ENCODE measurements at places on chromosomes 12 and 14.

- no peaks in the 10 kb centered on the region for H3K36me3 ChIP-seq
- no peaks in the 10 kb centered on the region for H3K4me1 ChIP-seq
- no peaks in the 10 kb centered on the region for H3K27me3 ChIP-seq
- DNase-seq, result no peak
- no peak overlapping the region for H3K27ac ChIP-seq
Measured at GRCh38 chr14:48398675-48399282, 723.4 kb upstream of the MDGA2 start.

GRCh38 chr12:78290606-78291345 lies 460.1 kb downstream of the NAV3 start:
- no peaks in the 10 kb centered on the region for H3K27me3 ChIP-seq
- H3K4me1 ChIP-seq, result no peaks in the 10 kb centered on the region
- no peak for DNase-seq
- H3K4me3 ChIP-seq, result no peak overlapping the region

- H3K4me1 ChIP-seq, result peaks cover 30% of the 10 kb centered on the region
- H3K27me3 ChIP-seq, result peaks cover 6% of the 10 kb centered on the region
- no peak overlapping the region for H3K4me3 ChIP-seq
- no peak overlapping the region for H3K27ac ChIP-seq
- H3K36me3 ChIP-seq, result no peaks in the 10 kb centered on the region
Measured at GRCh38 chr12:88303335-88303734, 161.2 kb downstream of the TMTC3 start.

GRCh38 chr12:19482036-19482435 lies 42.7 kb downstream of the AEBP2 start:
- H3K4me1 ChIP-seq, result peaks cover 75% of the 10 kb centered on the region
- H3K36me3 ChIP-seq, result peaks cover 77% of the 10 kb centered on the region
- H3K4me3 ChIP-seq, result no peak overlapping the region
- H3K27ac ChIP-seq, result peak overlapping the region; percentile 84
- DNase-seq, result no peak
- no peaks in the 10 kb centered on the region for H3K27me3 ChIP-seq

DNA sequence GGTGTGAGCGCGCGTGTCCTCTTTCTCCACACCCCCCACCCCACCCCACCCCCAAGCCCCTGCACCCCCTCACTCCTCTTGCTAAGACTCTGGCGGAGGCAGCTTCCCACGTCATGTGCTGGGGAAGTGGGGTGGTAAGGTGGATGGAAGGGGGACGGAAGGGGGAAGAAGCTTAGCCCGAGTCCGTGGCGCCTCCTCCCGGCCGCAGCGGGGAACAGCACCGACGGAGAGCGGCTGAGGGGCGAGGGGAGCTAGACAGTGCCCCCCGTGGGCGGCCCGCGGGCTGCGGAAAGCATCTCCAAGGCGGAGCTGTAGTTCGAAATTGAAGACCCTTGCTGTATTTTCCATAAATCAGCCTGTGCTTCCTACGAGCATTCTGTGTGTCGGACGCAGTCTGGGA lies 588 bp upstream of the GRIN2B start:
- H3K4me3 ChIP-seq, result no peak overlapping the region
- H3K36me3 ChIP-seq, result no peaks in the 10 kb centered on the region

DNA sequence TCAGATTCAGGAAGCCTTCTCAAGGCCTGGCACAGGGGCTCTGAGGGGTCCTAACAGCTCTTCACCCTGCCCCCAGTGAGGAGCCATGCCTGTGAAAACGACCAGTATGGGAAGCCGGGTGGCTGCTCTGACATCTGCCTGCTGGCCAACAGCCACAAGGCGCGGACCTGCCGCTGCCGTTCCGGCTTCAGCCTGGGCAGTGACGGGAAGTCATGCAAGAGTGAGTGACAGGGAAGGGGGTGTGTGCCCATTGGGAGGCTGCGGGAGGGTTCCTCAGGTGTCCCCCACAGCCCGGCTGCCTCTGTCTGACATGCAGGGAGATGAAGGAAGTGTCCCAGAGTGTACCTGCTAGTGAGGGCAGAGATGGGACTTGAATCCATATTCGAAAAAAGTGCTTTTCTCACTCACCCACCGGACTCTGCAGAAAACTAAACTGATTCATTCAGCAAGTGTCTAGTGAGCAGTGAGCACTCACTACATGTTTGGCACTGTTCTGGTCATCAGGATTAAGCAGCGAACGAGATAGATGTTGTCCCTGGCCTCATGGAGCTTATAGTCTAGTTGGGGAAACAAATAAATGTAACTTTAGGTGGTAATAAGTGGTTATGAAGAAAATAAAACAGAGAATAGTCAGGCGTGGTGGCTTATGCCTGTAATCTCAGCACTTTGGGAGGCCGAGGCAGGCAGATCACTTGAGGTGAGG lies 9.4 kb upstream of the LRP1-AS start:
- H3K27me3 ChIP-seq, result peaks cover 3% of the 10 kb centered on the region
- no peaks in the 10 kb centered on the region for H3K36me3 ChIP-seq
- no peak for DNase-seq
- no peak overlapping the region for H3K27ac ChIP-seq
- H3K4me3 ChIP-seq, result no peak overlapping the region
- peaks cover 6% of the 10 kb centered on the region for H3K4me1 ChIP-seq

DNA sequence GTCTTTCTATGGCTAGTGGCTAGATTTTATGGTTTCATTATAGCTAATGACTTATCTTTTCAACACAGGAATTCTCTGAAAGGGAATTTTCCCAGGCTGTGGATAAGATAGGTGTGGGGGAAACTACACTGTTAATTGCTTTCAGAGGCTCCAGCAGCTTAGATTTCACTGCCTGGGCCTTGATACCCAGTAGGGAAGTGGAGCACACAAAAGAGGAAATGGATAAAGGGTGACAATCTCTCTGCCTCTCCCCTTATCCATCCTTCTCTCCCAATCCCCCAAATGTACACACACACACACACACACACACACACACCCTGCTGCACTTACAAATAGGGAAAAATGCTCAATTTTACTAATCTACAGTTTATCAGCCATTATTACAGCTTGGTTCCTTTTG lies 19.1 kb downstream of the SIX4 start:
- no peaks in the 10 kb centered on the region for H3K4me1 ChIP-seq
- DNase-seq, result no peak
- H3K27me3 ChIP-seq, result peaks cover 26% of the 10 kb centered on the region
- no peaks in the 10 kb centered on the region for H3K36me3 ChIP-seq
- no peak overlapping the region for H3K27ac ChIP-seq
- no peak overlapping the region for H3K4me3 ChIP-seq

- no peak overlapping the region for H3K4me3 ChIP-seq
- peaks cover 45% of the 10 kb centered on the region for H3K27me3 ChIP-seq
- DNase-seq, result no peak
- peaks cover 10% of the 10 kb centered on the region for H3K4me1 ChIP-seq
Measured at GRCh38 chr12:32398181-32398580, 1.2 kb upstream of the FGD4 start.

DNA sequence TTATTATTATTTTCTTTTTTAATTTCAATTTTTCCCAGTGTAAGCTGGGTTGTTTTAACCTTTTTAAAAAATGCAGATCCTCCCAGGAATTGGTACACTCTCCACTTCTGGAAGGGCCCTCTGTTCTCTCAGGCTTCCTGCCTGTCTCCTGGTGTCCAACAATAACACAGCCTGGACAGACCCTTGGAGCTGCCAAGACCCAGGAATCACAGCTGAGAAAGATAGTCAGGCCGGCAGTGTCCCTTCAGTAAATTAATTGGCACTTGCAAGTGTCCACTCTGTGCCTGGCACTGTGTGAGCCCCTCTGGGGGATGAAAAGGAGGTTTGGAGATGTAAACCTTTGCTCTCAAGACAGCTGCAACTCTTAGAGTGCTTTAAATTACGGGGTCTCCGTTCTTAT lies 113.3 kb downstream of the SMOC1 start:
- H3K4me3 ChIP-seq, result no peak overlapping the region

- H3K4me3 ChIP-seq, result peak overlapping the region; percentile 84
- H3K27me3 ChIP-seq, result peaks cover 2% of the 10 kb centered on the region
- peaks cover 29% of the 10 kb centered on the region for H3K4me1 ChIP-seq
- peaks cover 12% of the 10 kb centered on the region for H3K36me3 ChIP-seq
- peak; percentile 30 for DNase-seq
Measured at GRCh38 chr12:132143336-132144071, 615 bp downstream of the DDX51 start.

GRCh38 chr12:132422381-132423043 lies 67.4 kb upstream of the FBRSL1 start:
- no peak for DNase-seq
- H3K36me3 ChIP-seq, result no peaks in the 10 kb centered on the region
- no peak overlapping the region for H3K27ac ChIP-seq
- H3K4me1 ChIP-seq, result no peaks in the 10 kb centered on the region
- H3K4me3 ChIP-seq, result no peak overlapping the region

GRCh38 chr12:102474438-102475064 lies 5.8 kb downstream of the IGF1 start:
- no peaks in the 10 kb centered on the region for H3K36me3 ChIP-seq
- no peak overlapping the region for H3K4me3 ChIP-seq
- peak overlapping the region; percentile 80 for H3K27ac ChIP-seq
- peaks cover 49% of the 10 kb centered on the region for H3K4me1 ChIP-seq

GRCh38 chr12:1821805-1822204 lies 1.4 kb downstream of the LRTM2 start:
- H3K4me3 ChIP-seq, result no peak overlapping the region
- H3K36me3 ChIP-seq, result no peaks in the 10 kb centered on the region
- peaks cover 6% of the 10 kb centered on the region for H3K4me1 ChIP-seq
- no peak overlapping the region for H3K27ac ChIP-seq

- no peaks in the 10 kb centered on the region for H3K27me3 ChIP-seq
- H3K4me3 ChIP-seq, result peak overlapping the region; percentile 86
- H3K36me3 ChIP-seq, result peaks cover 3% of the 10 kb centered on the region
Measured at GRCh38 chr14:105299654-105300541, 903 bp downstream of the BRF1 start.

- no peak overlapping the region for H3K27ac ChIP-seq
- peaks cover 12% of the 10 kb centered on the region for H3K27me3 ChIP-seq
- no peak overlapping the region for H3K4me3 ChIP-seq
- H3K4me1 ChIP-seq, result peaks cover 8% of the 10 kb centered on the region
- no peaks in the 10 kb centered on the region for H3K36me3 ChIP-seq
Measured at GRCh38 chr12:26845984-26846383, 13.0 kb upstream of the ITPR2 start.

GRCh38 chr14:91058042-91058581 lies 2.3 kb downstream of the RPS6KA5 start:
- H3K4me1 ChIP-seq, result peaks cover 28% of the 10 kb centered on the region
- H3K27ac ChIP-seq, result no peak overlapping the region
- H3K27me3 ChIP-seq, result no peaks in the 10 kb centered on the region
- DNase-seq, result no peak
- no peaks in the 10 kb centered on the region for H3K36me3 ChIP-seq

- no peaks in the 10 kb centered on the region for H3K4me1 ChIP-seq
- H3K27ac ChIP-seq, result no peak overlapping the region
- no peaks in the 10 kb centered on the region for H3K27me3 ChIP-seq
- DNase-seq, result no peak
Measured at GRCh38 chr14:82778008-82778590, 1244.4 kb upstream of the SEL1L start.

- H3K4me1 ChIP-seq, result no peaks in the 10 kb centered on the region
- no peak for DNase-seq
- peaks cover 2% of the 10 kb centered on the region for H3K27me3 ChIP-seq
- no peak overlapping the region for H3K27ac ChIP-seq
- no peaks in the 10 kb centered on the region for H3K36me3 ChIP-seq
Measured at GRCh38 chr12:63083046-63083445, 68.0 kb downstream of the AVPR1A start.

GRCh38 chr14:34874386-34875030 lies 652 bp downstream of the BAZ1A start:
- peak overlapping the region; percentile 100 for H3K27ac ChIP-seq
- peaks cover 50% of the 10 kb centered on the region for H3K4me1 ChIP-seq
- no peaks in the 10 kb centered on the region for H3K27me3 ChIP-seq
- peak overlapping the region; percentile 100 for H3K4me3 ChIP-seq
- peaks cover 40% of the 10 kb centered on the region for H3K36me3 ChIP-seq
- DNase-seq, result peak; percentile 62

DNA sequence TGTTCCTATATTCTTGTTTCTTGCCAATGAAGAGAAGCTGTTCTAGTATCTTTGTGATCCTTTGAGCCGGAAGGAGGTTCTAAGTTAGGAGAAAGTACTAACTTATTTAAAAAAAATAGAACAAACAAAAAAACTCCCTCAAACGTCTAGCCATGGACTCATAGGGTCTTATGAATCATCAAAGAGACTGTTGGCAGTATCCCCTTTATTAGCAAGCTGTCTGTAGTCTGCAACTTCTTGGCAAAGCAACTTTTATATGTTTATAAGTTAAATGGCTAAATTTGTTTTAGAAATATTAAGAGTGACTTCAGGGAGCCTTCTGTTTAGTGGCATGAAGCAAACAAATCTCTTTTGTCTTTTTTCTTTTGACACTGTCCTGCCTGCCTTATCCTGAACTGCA lies 291.9 kb downstream of the FUT8 start:
- H3K27ac ChIP-seq, result peak overlapping the region; percentile 39
- peaks cover 13% of the 10 kb centered on the region for H3K4me1 ChIP-seq
- no peak for DNase-seq
- no peak overlapping the region for H3K4me3 ChIP-seq
- peaks cover 32% of the 10 kb centered on the region for H3K36me3 ChIP-seq
- no peaks in the 10 kb centered on the region for H3K27me3 ChIP-seq

- no peak for DNase-seq
- H3K27ac ChIP-seq, result no peak overlapping the region
- no peak overlapping the region for H3K4me3 ChIP-seq
- H3K36me3 ChIP-seq, result no peaks in the 10 kb centered on the region
- no peaks in the 10 kb centered on the region for H3K27me3 ChIP-seq
- H3K4me1 ChIP-seq, result peaks cover 2% of the 10 kb centered on the region
Measured at GRCh38 chr12:51036279-51036678, 10.1 kb upstream of the SLC11A2 start.

GRCh38 chr14:35073486-35073885 lies 27.4 kb downstream of the FAM177A1 start:
- H3K4me3 ChIP-seq, result no peak overlapping the region
- H3K36me3 ChIP-seq, result peaks cover 18% of the 10 kb centered on the region
- no peak overlapping the region for H3K27ac ChIP-seq
- H3K4me1 ChIP-seq, result no peaks in the 10 kb centered on the region

- no peak overlapping the region for H3K4me3 ChIP-seq
- DNase-seq, result no peak
- H3K4me1 ChIP-seq, result no peaks in the 10 kb centered on the region
- H3K27me3 ChIP-seq, result no peaks in the 10 kb centered on the region
- H3K36me3 ChIP-seq, result no peaks in the 10 kb centered on the region
Measured at GRCh38 chr12:63008372-63008771, 73.4 kb upstream of the PPM1H start.

DNA sequence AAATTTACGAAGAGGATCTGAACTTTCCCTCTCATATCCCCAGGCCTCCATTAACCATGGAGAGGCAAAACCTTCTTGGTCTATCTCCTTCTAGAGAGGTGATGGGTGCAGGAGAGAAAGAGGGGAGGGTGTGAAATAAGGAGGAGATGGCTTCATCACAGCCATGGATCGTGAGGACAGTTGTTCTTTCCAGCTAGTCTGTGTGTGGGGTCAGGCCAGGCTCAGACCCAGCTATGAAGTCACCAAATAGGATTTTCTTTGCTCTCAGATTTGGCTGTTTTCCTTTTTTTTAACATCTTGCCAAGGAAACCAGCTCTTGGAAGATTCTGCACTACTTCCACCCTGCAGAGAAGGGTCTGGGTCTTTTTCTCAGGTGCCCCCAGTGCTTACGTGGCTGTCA lies 64.9 kb upstream of the FAM181A start:
- peaks cover 7% of the 10 kb centered on the region for H3K27me3 ChIP-seq
- H3K36me3 ChIP-seq, result no peaks in the 10 kb centered on the region
- no peaks in the 10 kb centered on the region for H3K4me1 ChIP-seq
